Mesangial cell (primary cell): ENCODE measurements at places on chromosomes 5 and 9. TPM values are rescaled to one million over a fixed set of nuclear protein-coding genes. Genes with fewer than 3 reads are reported as not detected.

The SOHLH1 gene
- not detected in 2 replicates for total RNA-seq

The SYK gene
- total RNA-seq, result 6.5 and 7.5 TPM in 2 replicates

The MEIKIN gene
- total RNA-seq, result not detected in 2 replicates

The FOXD1 gene
- total RNA-seq, result 52.2 and 72.4 TPM in 2 replicates

The GABRA6 gene
- not detected in 2 replicates for total RNA-seq

The CER1 gene
- total RNA-seq, result not detected in 2 replicates

The ZNF367 gene
- 1.3 and 6.5 TPM in 2 replicates for total RNA-seq

The LCP2 gene
- not detected in 2 replicates for total RNA-seq

The IGIP gene
- total RNA-seq, result 0.65 and 2.2 TPM in 2 replicates

The TEK gene
- 0.98 and 3.4 TPM in 2 replicates for total RNA-seq

The RABGAP1 gene
- total RNA-seq, result 5.7 and 11.5 TPM in 2 replicates

The SV2C gene
- not detected in 2 replicates for total RNA-seq

The SLC45A2 gene
- not detected in 2 replicates for total RNA-seq

The RNF130 gene
- total RNA-seq, result 34.7 and 57.6 TPM in 2 replicates

The BARHL1 gene
- not detected in 2 replicates for total RNA-seq

The ZNG1E gene
- 10.8 and 11.4 TPM in 2 replicates for total RNA-seq

The BTNL3 gene
- not detected in 2 replicates for total RNA-seq

The GFI1B gene
- total RNA-seq, result not detected in 2 replicates

The ARID3C gene
- total RNA-seq, result 0.51 TPM in 1 of 2 replicates, not detected in the other

The PSD2 gene
- under 0.01 and 0.25 TPM in 2 replicates for total RNA-seq

The WDR38 gene
- 0.13 TPM in 1 of 2 replicates, not detected in the other for total RNA-seq

The SPINK5 gene
- not detected in 2 replicates for total RNA-seq

The ACER2 gene
- 1.3 and 1.6 TPM in 2 replicates for total RNA-seq

The DNAH5 gene
- 0.76 and 0.98 TPM in 2 replicates for total RNA-seq

The LVRN gene
- 0.49 TPM in 1 of 2 replicates, not detected in the other for total RNA-seq

The F2RL1 gene
- 39.1 and 88.1 TPM in 2 replicates for total RNA-seq

The FBXL7 gene
- 9.6 and 11.9 TPM in 2 replicates for total RNA-seq

The IL33 gene
- not detected in 2 replicates for total RNA-seq

The PROP1 gene
- total RNA-seq, result not detected in 2 replicates

The UBE2B gene
- total RNA-seq, result 10.1 and 18.6 TPM in 2 replicates

The GNG10 gene
- 37.3 and 68.4 TPM in 2 replicates for total RNA-seq

The PRDM9 gene
- total RNA-seq, result not detected in 2 replicates

The LRRC19 gene
- under 0.01 TPM in 1 of 2 replicates, not detected in the other for total RNA-seq

The IL7R gene
- 1.1 and 2.8 TPM in 2 replicates for total RNA-seq

The SURF6 gene
- total RNA-seq, result 9.4 and 9.5 TPM in 2 replicates

The CTNNA1 gene
- 289 and 303 TPM in 2 replicates for total RNA-seq

The AQP7 gene
- 1.1 TPM in 1 of 2 replicates, not detected in the other for total RNA-seq

The OR13C5 gene
- total RNA-seq, result not detected in 2 replicates

The PAEP gene
- not detected in 2 replicates for total RNA-seq

The RNF183 gene
- 0.38 TPM in 1 of 2 replicates, not detected in the other for total RNA-seq

The PARP8 gene
- 7.0 and 9.4 TPM in 2 replicates for total RNA-seq

The PTGR1 gene
- total RNA-seq, result 44.2 and 72.9 TPM in 2 replicates

The SPRY4 gene
- total RNA-seq, result 17.3 and 18.5 TPM in 2 replicates

The PCDHAC1 gene
- under 0.01 TPM in 1 of 2 replicates, not detected in the other for total RNA-seq

The FOXD4 gene
- total RNA-seq, result 0.25 TPM in 1 of 2 replicates, not detected in the other

The TNPO1 gene
- total RNA-seq, result 73.9 and 113 TPM in 2 replicates

The HOMER1 gene
- total RNA-seq, result 5.1 and 5.3 TPM in 2 replicates
